ENCODE measurements at places on chromosomes 6 and 20.

DNA sequence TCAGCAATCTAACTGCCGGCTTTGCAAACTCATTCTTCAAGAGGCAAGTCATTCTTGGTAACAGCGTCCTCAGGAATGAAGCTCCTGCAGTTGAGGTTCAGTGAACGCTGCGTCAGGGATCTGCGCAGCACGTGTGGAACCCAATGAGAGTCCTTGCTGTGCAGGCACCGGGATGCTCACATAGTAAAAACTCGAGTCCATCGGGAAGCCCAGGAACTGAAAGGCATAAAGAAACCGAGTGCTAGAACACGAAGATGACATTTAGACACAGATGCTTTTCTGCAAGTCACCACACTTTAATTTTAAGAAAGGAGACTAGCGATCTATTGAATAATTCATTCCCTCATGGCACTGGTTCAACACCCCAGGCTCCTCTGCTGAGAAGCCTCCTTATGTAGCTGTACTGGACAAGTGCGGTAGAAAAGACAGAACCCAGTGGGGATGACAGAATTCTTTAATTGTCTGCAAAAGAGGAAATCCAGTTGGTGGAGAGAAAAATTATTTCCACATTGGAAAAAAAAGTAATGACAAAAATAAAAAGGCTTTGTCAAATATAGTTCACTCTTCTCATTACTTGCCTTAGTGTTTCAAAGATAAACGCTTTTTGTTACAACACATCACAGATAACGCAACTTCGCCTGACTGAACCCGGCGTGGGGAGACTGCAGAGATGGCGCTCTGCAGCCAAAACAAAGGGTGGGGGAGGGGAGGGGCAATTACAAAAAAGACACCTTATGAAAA is 1.9 kb upstream of the AFDN start:
- no peak for DNase-seq

- DNase-seq = no peak
Observed at GRCh38 chr6:136502786-136503185, 47.4 kb downstream of the MAP7 start.

GRCh38 chr6:156752666-156753301 is 24.4 kb upstream of the ARID1B start:
- no peak for DNase-seq

GRCh38 chr6:69835414-69836179 is 30.8 kb upstream of the COL19A1 start:
- DNase-seq = peak; percentile 23

GRCh38 chr20:31859266-31859997 is 10.9 kb downstream of the DUSP15 start:
- DNase-seq = no peak

DNA sequence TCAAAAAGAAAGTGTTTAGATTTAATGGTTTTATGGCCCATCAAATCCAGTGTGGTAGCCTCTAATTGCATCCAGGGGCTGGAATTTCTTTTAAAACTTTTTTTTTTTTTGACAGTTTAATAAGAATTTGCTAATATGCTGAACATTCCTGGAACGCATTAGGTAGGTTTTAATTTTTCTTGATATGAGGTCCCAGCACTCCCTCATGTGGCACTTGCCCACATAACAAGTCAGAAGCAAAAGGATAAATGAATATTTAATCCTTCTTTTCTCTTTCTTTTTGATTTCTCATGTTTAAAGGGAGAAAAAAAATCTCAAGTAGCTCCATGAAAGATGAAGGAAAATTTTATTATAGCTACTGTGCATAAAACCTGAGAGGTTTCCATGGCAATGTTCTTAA is 13.5 kb downstream of the HAO1 start:
- DNase-seq = no peak

DNA sequence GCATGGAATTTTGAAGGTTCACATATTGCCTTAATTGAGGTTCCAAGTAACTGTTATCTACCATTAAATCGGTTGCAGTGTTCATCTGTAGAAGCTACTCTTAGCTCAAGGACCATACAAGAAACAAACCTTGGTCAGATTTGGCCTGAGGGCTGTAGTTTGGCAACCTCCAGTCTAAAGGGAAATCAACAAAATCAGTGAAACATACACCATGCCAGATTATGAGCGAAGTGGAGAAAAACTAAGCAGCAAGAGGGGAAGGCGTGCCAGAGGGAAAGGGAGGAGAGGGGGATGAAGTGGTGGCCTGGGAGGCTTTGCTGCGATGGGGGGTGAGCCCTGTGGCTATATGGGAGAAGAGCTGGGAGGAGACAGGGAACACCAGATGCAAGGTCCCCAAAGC is 8.8 kb upstream of the SNAI1 start:
- no peak for DNase-seq

GRCh38 chr20:37316116-37316774 is 26.8 kb downstream of the MANBAL start:
- peak; percentile 85 for DNase-seq

- DNase-seq = no peak
Observed at GRCh38 chr20:60009318-60009717, 51.1 kb downstream of the CDH26 start.

GRCh38 chr6:166500246-166500645 is 86.2 kb downstream of the RAMACL start:
- no peak for DNase-seq

- peak; percentile 78 for DNase-seq
Observed at GRCh38 chr20:1423625-1424106, 30.8 kb upstream of the FKBP1A start.

DNA sequence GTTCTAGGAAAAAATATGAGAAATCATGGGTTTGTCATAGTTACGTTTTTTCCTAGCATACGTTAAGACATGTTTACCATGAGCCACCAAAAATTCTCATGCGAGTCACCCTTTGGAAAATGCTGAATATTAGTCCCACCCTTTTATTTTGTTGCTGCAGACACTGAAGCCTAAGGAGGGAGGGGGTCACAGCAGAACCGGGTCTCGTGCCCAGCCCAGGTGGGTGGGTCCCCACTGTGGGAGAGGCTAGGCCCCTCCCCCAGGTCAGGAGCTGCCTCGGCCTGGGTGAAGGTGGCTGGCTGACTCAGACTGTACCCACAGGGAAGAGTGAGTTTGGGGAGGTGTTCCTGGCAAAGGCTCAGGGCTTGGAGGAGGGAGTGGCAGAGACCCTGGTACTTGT is 26.2 kb upstream of the SRF start:
- DNase-seq = no peak
